Lower leg skin (tissue), 4 donors: ENCODE measurements at places on chromosomes 7 and 10.

DNA sequence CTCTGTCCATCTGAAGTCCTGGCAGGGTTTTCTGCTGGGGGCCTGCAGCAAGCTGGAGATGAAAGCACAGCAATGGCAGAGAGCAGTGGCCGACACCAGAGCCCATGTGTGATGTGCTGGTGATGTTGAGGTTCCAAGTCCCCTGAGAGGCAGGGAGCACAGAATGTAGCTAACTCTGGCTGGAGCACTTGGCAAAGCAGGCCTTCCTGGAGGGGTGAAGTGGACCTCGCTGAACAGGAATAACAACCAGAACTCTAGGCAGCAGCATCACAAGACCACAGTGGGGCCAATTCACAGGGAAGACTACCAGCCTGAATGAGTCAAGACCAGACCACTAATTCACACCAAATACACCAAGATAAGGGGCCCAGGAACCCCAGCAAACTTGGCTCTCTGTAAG, 22.8 kb upstream of the MSMB start:
- DNase-seq, result no peak

- no peak for DNase-seq
Measured at GRCh38 chr10:129642427-129642826, 175.4 kb downstream of the MGMT start.

GRCh38 chr7:47581804-47582763, at the start of gene TNS3:
Gene TNS3, minus strand, starts transcription at chr7:47582111. Its CDS starts 142,475 bp downstream, at chr7:47439636.
- DNase-seq, result no peak

DNA sequence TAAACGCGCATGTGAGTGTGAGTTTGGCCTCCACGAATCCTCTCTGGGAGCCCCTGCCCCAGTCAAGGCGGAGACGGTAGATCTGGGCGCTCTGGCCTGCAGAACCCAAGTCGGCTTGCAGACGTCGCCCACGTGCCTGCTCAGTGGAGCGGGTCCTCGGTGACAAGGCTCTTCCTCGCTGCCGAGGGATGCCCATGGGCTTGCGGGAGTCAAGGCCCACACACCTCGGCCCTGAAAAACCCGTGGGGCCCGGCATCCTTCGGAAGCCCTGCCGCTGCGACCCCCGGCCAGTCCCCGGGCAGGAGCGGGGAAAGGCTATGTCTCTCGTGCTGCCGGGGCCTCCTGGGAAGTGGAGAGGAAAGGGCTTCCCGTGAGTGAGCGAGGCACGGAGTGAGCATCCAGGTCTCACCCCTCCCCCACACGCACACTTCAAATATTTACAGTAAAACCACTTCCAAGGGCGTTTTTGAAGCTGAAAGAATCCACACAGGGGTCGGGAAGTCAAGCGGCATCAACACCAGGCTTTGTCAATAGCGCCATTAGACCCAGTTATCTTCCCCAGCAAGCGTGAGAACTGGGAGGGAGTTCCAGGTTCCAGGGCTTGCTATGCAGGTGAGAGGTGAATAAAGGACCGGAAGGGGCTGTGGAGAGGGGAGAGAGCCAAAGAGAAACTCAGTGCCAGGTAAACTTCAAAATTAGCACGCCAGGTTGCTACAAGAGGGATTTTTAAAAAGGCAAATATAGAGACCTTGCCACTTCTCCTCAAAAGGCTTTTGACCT, 1.1 kb upstream of the MNX1 start:
- DNase-seq, result no peak

GRCh38 chr10:15715619-15716227, 4.0 kb downstream of the ITGA8 start:
- DNase-seq, result no peak

GRCh38 chr10:117133273-117134055, 4.6 kb downstream of the VAX1 start:
- DNase-seq, result no peak

- no peak for DNase-seq
Measured at GRCh38 chr10:3108575-3109105, 41.3 kb downstream of the PFKP start.

DNA sequence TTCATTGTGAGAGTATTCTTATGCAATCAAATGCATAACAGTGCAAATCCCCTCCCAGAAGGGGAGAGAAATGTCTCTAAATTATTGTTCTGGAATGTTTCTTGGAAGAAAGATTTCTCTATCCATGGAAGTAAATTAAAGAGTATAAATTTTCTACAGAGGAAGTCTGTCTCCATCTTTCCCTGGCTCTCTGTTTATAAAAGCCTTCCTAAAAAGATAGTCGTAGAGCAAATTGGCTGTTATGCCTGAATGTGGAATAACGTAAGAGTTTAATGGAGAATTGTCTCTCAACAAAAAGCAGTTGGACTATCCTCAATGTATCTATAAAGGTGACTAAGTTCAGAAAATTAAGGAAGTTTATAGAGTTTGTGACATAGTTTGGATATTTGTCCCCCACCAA, 76.3 kb downstream of the GNAT3 start:
- DNase-seq, result no peak

DNA sequence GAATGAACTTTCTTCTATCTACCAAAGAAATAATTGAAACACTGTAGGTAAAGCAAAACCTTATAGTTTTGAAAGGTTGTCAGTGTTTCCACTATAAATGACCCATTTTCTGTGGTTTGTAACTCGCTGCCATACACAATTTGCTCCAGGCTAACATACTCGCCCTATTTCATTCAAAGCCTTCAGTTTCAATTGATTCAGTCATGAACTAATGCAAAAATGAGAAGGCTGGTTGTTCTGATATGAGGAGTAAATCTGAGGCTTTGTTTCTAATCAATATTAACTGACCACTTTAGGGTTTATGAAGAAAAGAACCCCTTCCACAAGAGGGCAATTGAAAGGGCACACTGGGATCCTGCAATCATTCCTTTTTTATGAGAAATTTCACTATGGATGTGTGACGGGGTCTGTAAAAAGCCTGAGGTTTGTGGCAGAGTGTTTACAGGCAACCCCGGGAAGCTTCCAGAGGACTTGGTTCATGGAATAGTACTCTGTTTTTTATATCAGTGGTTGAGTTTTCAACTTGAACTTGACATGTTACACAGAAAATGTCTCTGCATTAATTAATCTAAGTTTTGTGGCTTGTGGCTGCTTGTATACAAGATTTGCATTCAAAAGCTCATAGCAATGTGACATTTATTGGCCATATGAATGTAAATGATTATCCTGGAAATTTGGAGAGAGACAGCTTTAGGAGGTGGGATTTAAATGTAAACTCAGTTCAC, 133.2 kb downstream of the NRP1 start:
- DNase-seq, result no peak

GRCh38 chr7:5594616-5595544, 171.2 kb upstream of the TNRC18 start:
- no peak for DNase-seq

GRCh38 chr7:48046458-48046857, 11.1 kb downstream of the C7orf57 start:
- no peak for DNase-seq

- DNase-seq, result no peak
Measured at GRCh38 chr10:78166261-78166660, 132.6 kb downstream of the RPS24 start.

- DNase-seq, result no peak
Measured at GRCh38 chr7:2807460-2807844, 36.7 kb downstream of the GNA12 start.

- DNase-seq, result no peak
Measured at GRCh38 chr10:23171232-23171876, 20.8 kb upstream of the PTF1A start.
